Left colon (tissue), 2 donors: ENCODE measurements at places on chromosomes 4 and X. TPM values are rescaled to one million over a fixed set of nuclear protein-coding genes. Genes with fewer than 3 reads are reported as not detected.

- DNase-seq: no peak
Observed at GRCh38 chrX:54246866-54247265, 63.8 kb upstream of the FAM120C start.

GRCh38 chr4:24768006-24768405 is 27.4 kb upstream of the SOD3 start:
- no peak for DNase-seq

DNA sequence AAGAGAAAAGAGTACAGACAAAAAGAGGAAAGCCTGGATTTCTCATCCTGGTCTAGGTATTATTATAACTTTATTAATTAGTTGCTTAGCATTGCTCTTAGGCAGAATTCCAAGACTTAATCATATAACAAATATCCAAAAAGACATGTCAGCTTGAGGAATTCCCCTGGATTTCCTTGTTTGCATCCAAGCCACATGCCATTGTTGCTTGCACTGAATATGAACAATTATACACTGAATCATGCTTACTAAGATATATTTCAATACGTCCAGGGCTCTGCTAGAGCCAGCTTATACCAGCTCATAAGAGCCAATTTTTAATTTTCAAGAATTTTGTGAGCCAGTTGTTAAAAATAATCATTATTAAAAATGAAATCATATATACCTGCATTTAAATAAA is 5.5 kb upstream of the TLR10 start:
- DNase-seq: no peak

Gene XK
- 34.3 TPM for total RNA-seq

DNA sequence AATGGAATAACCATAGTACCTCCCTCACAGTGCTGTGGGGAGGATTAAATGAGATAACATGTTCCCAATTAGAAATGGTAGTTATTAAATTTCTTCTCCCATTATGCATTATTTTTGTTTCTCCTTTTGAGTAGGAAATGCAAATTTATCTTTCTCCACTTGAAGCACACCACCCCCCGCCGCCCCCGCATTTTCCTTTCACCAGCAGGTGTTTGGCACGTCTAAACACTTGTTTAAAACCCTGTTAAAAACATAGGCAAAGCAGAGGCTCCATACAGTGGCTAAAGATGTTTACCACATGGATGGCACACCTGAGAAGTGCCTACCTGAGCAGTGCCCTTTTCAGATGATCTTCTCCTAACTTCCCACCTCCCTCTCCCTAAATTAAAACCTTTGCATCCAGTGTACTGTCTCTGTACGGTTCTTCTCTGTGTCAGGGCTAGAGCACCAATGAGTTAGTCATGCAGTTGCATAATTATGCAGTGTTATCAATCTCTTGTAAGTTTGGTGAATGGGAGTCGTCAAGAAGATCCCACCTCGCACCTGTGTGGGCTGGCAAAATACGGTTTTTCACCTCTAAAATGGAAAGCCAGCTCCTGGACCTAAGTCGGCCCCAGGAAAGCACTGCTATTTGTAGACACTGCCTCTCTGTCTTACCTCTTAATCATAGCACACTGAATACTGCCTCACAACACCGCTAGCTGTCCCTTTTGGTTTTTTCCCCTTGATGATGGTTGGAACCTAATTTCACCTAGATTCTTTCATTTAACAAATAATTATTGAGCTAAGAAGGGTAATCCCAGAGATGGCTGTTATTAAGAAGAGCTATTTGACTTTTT is 122.0 kb downstream of the CT47B1 start:
- no peak for DNase-seq

DNA sequence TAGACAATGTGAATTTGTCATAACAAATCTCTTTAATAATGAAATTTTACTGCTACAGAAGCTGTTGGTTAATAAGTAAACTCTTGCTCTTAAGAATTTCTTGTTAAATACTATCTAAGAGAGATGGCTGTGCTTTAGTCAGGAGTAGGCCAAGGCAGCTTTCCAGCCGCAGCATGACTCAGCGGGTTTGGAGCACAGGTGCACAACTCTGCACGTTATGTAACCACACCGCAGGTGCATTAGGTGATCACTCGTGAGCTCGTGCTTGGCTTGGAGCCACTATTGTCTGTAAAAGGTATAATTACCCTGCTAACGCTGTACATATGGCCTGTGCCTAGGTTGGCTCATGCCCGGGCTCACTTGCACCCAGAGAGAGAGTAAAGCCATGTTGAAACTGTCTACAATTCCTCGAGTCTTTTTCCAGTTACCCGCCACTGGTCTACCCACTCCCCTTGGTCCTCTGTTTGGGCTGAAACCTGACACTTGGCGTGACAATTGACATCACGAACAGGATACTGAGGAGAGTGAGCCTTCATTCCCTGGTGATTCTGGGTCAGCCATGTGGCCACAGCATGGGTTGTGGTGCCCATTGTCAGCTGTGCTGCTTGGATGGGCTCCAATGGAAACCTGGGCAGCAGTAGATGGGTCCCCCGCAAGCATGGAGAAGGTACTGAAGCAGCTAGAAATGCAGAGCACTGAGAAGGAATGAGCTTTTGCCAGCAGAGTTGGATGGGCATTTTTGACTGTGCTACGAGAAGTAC is 18.4 kb upstream of the ANAPC4 start:
- no peak for DNase-seq

Gene STPG2
- total RNA-seq: not detected

DNA sequence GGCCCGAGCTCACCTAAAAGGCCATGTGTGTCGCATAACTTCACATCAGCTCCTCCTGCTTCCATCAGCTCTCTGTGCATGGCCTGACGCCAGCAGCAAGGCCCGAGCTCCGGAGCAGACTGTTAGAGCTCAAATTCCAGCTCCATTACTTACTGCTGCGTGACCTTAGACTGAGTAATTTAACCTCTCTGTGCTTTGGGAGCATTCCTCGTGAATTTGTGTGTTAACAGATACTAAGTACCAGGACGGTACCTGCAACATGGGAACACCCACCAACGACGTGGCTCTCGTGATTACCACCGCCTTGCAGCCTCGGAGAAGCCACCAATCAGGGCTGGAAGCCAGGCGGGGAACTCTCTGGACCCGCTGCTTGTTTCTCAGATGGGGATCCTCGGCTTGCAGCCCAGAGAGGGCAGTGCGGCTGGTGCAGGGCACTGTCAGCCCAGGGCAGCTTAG is 12.9 kb downstream of the LETM1 start:
- no peak for DNase-seq

Gene EVC2
- 1.4 TPM for total RNA-seq

DNA sequence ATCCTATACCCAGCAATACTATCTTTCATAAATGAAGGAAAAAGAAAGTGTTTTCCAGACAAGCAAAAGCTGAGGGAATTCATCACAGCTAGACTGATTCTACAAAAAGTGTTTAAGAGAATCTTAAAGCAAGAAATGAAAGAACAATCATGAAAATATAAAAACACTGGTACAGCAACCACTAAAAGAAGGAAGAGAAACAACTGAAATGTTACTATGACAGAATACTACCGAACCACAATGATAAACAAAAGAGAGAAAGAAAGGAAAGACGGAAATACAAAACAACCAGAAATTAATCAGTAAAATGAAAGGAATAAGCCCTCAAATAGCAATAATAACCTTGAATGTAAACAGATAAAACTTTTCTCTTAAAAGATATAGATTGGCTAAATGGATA is 110.8 kb upstream of the AFF2 start:
- no peak for DNase-seq

- no peak for DNase-seq
Observed at GRCh38 chr4:142278171-142278570, 567.9 kb downstream of the INPP4B start.

DNA sequence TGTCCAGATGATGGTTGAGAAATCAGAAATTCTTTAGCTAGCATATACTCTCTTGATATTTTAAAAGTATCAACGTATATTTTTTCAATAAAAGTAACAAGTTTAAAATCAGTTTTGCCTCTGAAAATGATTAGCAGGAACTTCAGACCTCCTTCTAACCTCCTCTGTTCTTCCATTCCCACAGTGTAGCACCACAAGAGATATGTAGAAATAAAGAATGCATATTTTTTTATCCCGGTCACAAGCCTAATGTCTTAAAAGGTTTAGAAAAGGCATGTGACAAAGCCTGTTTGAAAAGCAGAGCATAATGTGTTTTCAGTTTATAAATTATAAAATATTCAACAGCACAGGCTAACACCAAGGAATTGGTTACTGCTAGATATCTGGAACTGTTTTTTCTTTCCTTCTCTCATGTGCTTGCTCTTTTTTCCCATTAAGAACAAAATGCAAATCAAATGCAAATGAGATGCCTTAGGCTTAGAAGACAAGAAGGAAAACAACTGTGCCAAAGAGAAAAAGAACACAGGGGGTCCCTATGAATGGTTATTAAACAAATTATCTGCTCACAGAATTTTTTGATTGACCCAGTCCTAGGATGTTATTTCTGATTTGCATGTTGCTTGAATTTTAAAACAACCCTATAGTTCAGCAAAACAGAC is 351.7 kb upstream of the FAM241A start:
- no peak for DNase-seq

DNA sequence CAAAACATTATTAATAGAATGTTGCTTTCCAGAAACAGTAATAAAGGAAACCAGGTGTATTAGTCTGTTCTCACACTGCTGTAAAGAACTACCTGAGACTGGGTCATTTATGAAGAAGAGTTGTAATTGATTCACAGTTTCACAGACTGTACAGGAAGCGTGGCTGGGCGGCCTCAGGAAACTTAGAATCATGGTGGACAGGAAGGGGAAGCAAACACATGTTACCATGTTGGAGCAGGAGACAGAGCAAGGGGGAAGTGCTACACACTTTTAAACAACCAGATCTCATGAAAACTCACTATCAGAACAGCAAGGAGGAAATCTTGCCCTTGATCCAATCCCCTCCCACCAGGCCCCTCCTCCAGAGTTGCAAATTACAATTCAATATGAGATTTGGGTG is 815.8 kb downstream of the TRIML1 start:
- DNase-seq: no peak

Gene ADGRG2
- total RNA-seq: 0.45 TPM

Gene AMBN
- not detected for total RNA-seq

GRCh38 chr4:179328627-179329026 is 1886.4 kb upstream of the AGA start:
- DNase-seq: no peak

DNA sequence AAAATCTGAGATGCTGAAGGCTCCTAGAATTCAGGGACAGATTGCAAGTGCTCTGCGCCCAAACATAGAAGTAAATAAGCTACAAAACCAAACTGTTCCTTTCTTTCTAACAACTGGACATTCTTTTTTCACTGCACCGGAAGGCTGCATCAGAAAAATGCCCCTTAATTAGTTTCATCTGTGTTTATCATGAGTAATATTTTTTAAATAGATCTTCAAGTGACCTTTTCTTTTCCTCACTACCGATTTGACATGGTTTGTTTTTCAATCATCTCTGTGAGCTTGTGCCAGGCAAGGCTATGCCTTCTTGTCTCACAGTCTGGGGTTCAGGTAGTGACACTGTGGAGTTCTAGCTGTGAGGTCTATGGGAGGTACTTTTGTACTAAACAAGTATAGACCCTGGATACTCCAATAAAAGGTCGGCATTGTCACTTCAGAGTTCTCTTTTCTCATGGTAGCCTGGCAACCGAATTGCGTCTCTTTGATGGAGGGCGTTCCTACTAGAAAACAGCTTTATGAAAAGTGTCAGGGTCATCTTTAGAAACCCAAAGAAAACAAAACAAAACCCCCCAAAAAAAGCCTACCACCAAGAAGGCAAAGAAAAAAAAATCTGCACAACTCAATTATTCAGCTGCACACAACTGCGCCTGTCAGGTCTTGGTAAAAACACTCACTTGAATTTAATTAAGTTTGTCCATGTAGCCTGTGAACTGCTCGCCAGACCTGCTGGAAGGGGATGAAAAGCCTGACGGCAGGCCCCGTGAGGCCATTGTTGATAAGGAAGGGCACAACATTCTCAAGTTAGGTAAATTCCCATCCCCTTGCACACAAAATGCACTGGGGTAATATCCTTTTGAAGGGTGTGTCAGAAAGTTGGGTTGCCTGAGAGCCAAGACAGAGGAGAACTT is 22.8 kb upstream of the ADAMTS3 start:
- DNase-seq: no peak

GRCh38 chr4:15145709-15146108 is 143.4 kb downstream of the CPEB2 start:
- DNase-seq: no peak

GRCh38 chr4:124694946-124695598 is 17.5 kb downstream of the ANKRD50 start:
- no peak for DNase-seq

DNA sequence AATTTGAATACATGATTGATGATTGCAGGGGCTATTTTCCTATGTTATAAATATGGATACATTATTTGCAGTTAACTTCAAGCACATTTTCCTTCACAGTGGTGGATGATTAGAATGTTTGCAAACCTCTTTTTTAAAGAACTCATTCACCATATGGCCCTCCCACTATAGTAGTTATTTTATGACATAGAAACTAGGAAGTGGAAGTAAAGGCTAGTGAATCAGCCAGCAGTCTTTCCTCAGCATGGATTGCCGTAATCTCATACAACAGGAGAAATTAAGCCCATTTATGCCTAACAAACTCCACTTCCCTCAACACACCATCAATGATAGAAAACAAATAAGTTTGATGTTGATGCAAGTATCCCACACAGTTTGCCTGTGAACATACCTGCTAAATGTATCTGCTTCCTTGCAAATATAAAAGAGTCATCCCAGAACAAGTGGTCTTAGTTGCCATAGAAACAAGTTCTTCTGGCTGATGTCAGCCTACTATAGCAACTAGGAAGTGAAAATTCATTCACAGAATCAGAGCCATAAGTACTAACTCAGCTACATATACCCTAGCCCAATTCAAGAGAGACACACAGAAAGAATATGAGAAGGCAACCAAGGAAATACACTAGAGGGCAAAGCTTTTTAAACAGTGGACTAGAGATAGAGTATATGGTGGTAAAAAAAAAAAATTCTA is 100.9 kb upstream of the RADX start:
- no peak for DNase-seq

Gene FRMD7
- total RNA-seq: not detected

DNA sequence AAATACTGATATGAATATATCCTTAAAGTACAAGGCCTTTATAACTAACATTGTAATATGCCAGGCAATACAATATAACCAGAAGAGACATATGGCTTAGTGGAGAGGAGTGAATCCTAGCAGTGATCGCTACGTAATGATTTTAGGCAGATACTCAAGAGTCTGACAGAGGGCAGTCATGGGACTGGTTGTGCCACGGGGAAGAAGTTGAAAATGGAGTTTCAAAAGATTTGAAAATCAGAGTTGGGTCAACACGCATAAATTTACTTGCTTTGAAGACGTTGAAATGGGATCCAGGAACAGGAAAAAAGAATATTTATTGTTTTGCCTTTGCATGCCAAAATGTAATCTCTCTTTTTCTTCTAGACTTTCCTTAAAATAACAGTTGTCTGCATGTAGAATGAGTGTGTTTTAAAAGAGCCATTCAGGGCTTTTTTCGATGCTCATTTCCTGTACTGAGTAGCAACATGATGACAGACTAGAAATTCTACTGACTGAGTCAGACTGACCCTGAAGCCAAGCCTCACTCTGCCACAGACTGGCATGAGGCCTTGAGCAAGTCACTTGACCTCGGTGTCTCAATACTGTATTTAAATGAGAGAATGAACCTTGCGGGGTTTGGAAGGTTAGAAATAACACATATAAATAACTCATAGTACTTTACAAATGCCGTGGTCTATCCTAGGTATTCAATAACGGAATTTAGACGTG is 8.1 kb upstream of the SMS start:
- no peak for DNase-seq
